Calu3 (cell line): ENCODE measurements at places on chromosomes 5 and 9.

- no peak for DNase-seq
Observed at GRCh38 chr5:157486861-157487260, 26.8 kb downstream of the NIPAL4 start.

- no peak for DNase-seq
Observed at GRCh38 chr9:27591672-27592071, 18.4 kb upstream of the C9orf72 start.

GRCh38 chr5:136330353-136331038 is 34.8 kb downstream of the TRPC7 start:
- no peak for DNase-seq

DNA sequence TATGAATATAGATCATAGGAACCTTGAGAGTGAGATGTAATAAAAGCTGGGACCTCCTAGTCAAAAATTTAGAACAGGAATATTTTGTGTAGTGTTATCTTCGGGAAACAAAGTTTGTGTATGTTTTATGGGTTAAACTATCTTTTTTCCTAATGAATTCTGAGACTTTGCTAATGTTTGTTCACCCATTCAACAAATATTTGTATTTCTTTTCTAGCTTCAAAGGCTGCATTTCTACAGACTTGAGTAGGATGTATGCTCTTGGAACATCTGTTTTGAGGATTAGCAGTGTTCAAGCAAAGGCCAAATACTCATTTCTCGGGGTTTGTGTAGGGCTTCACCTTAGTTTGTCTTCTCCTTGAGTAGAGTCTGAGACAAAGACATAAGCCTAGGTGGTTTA is 16.2 kb downstream of the NDUFS4 start:
- no peak for DNase-seq
